ENCODE measurements at places on chromosomes 12 and 14.

DNA sequence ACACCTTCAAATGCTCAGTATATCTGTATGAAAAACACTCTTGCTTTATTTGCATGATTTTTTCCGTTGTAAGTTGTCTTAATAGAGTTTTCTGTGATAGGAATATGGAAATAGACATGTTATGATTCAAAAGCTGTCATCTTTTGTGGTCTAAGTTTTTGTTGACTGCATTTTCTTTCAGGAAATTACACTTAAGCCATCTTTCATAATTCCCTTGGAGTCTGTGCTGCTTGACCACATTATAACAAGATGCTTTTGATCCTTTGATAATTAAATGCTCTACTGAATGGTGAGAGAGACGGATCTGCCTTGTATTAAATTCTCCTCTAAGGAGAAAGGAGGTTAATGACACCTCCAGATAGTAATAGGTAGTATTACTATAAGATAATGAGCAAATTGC, 272.8 kb upstream of the DAAM1 start:
- no peak for DNase-seq

- no peak for DNase-seq
Observed at GRCh38 chr14:60242429-60242828, 6.6 kb upstream of the PPM1A start.

DNA sequence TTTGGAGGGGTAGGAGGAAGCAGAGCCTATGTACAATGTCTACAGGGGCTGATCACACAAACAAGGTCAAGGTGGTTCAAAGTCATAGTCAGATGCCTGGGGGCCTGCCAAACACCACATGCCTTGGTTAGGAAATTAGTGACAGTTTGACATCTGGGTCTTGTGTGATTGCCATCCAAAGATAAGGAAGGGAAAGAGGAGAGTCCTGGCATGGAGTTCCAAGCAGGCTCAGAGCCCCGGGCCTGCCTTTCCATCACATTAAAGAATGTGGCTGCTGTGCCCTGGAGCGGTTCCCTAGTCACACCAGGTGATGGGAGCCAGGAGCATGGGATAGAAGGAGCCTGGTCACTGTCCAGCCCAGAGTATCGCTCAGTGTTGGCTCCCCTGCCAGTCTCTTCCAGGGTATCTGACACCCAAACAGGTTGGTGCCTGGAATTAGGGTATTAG, 53.6 kb upstream of the BCL2L14 start:
- no peak for DNase-seq

DNA sequence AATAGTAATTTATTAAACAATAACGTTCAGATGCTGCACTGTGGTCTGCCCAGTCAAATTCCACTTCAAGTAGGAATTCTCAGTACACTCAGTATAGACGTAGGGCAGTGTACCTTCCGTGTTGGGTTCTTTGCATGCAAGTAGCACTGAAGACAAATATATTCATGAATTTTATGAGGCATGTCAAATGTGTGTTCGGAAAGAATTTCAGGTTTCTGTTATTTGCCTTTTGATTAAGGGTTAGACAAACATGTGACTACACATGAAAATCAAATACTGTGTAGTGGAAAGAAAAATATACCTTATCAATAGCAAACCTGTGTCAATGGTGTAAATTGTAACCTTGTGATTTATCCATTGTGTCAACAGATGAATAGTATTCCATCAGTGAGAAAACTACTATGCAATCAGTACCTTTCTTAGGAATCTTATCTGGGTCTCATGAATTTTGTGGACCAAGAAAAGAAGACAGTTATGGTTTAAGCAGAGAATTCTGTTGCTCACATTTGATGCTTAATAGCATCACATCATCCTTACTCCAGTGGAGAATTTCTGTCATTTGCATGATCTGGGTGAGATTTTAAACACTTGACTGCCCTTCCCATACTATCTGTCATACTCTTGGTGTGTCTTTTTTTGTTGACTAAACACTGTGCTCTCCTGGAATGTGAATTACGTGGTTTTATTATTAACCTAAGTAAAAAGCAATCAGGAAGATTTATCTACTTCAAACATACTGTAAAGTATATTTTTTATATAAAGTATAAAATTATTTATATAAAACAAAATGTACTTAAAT, 13.3 kb downstream of the TMEM260 start:
- DNase-seq = no peak

DNA sequence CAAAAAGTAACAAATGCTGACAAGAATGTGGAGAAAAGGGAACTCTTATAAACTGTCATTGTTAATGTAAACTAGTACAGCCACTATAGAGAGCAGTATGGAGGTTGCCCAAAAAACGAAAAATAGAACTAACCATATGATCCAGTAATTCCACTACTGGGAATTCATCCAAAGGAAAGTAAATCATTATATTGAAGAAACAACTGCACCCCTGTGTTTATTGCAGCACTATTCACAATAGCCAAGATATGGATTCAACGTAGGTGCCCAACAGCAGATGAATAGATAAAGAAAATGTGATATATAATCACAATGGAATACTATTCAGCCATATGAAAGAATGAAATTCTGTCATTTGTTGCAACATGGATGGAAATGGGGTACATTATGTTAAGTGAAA, 188.0 kb upstream of the E2F7 start:
- DNase-seq = no peak

DNA sequence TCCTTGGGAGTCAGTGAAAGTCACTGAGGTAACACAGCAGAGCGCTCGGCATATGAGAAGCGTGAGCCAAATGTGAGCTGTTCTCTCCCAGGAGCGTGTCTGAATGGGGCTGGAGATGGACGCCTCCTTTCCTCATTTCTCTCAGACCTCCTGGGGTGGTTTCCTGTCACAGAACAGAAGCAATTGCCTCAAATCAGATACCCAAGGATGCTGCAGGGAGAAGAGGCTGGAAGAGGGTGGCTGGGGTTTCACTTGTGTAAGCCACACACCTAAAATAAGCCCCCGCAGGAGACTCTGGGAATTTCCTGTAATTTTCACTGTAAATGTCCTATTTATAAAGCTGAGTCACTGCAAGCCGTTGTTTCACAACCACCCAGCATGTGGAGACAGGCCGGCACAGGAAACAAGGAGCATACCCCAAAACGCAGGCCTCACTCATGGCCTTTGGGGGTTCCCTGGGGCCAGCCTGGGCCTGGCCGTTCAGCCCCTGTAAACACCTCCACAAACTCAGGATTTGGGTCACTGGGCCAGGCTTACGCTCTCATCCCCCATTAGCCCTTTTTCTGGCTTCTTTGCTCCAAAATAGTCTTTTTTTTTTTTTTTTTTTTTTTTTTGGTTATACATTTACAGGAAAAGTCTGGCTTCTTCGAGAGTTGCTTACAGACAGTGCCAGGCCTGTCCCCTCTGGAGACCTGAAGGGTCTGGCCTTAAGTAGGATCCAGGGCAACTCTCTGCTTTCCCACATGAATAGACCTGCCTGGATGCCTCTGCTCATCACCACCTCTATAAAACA, 55.3 kb downstream of the VCPKMT start:
- no peak for DNase-seq

GRCh38 chr14:81529391-81529790, 4.3 kb downstream of the SEL1L start:
- DNase-seq = no peak

GRCh38 chr14:28879573-28879996, 113.0 kb downstream of the FOXG1 start:
- DNase-seq = no peak

- DNase-seq = no peak
Observed at GRCh38 chr12:1639538-1639937, 10.5 kb downstream of the WNT5B start.

- DNase-seq = no peak
Observed at GRCh38 chr12:110693731-110694130, 4.8 kb upstream of the HVCN1 start.

DNA sequence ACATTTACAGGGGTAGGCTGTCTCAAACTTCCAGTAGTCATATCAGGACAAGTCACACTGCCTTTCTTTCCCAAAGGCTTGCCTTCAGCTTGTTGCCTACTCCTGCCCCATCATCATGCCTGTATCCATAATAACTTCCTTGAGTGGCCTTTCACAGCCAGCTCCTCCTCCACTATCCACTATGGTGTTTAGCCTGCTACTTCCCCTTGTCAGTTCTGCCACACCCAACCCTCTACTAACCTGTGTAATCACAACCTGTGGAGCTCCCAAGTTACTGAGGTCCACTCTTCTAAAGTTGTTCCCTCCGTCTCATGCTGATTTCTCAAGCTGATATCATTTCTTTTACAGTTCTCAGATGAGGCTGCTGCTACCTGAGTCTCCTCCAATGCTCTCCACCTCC, 159.9 kb downstream of the BMP4 start:
- DNase-seq = no peak

GRCh38 chr14:75831952-75832351, 149.8 kb downstream of the TGFB3 start:
- DNase-seq = no peak

- no peak for DNase-seq
Observed at GRCh38 chr14:64970041-64970440, 2.1 kb downstream of the RAB15 start.

- DNase-seq = no peak
Observed at GRCh38 chr12:126474703-126475102, 1409.5 kb downstream of the AACS start.

- no peak for DNase-seq
Observed at GRCh38 chr12:81896771-81897170, 137.6 kb upstream of the PPFIA2 start.

DNA sequence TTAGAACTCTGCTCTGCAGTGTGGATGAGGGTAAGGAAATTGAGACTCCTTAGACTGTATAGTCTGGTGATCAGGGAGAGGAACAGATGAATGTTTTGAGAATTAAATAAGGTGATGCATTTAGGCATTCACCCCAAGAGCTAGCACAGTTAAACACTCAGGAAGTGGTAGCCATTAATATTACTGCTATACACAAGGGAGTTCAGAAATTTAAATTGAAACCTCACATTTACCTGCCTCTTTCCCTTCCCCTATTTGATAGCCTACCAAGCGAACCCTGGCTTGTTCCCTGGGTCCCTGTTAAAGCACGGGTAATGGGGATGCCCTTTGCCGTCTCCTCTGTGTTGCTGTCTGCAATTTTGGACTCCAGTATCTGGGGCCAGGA, 18.2 kb downstream of the WNT5B start:
- no peak for DNase-seq

- DNase-seq = no peak
Observed at GRCh38 chr12:269191-269590, 6.6 kb upstream of the SLC6A13 start.

- DNase-seq = no peak
Observed at GRCh38 chr14:93343797-93344196, 3.2 kb upstream of the COX8C start.

- no peak for DNase-seq
Observed at GRCh38 chr12:9033265-9033887, 44.0 kb downstream of the KLRG1 start.

- no peak for DNase-seq
Observed at GRCh38 chr12:23133471-23133870, 508.5 kb downstream of the ETNK1 start.

DNA sequence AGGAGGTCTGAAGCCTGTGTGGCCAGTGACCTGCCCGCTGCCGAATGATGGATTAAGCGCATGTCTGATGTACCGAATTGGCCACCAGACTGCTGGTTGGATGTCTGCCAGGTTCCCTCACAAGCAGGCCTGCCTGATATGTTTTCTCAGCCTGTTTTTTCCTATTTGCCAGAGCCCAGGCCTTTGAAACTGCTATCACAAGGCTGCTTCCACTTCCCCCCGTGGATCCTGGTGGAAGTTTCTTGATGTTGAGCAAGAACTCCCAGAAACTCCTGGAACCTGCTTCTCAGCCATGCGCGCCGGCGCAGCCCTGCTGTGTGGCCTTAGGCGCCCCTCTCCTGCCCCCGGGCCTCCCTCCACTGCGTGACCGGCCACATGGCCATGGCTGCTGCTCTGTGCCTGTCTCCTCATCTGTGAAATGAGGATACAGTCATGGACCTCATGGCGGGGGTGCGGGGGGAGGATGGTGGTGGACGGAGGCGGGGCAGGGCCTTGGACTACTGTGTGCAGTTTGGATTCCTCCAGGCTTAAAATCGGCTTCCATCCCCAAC, 56.6 kb downstream of the CALM1 start:
- DNase-seq = no peak

DNA sequence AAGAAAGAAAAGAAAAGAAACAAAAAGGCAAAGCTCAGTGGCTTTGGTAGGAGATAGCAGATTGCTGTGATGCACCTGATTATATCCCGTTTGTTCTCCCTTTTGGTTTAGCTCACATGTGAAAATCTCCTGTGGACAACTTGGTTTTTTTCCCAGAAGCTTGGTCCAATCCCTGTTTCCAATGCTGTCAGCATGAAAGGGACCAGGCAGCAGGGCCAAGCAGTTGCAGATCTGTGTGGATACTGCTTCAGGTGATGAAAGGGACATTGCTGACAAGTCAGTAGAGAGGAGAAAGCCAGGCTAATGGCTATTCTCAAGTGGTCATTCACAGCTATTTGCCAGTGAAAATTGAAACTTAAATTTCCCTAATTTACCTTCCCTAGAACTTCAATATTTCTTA, 18.8 kb upstream of the SLCO1A2 start:
- no peak for DNase-seq

- DNase-seq = no peak
Observed at GRCh38 chr14:32480337-32480736, 151.2 kb downstream of the AKAP6 start.

DNA sequence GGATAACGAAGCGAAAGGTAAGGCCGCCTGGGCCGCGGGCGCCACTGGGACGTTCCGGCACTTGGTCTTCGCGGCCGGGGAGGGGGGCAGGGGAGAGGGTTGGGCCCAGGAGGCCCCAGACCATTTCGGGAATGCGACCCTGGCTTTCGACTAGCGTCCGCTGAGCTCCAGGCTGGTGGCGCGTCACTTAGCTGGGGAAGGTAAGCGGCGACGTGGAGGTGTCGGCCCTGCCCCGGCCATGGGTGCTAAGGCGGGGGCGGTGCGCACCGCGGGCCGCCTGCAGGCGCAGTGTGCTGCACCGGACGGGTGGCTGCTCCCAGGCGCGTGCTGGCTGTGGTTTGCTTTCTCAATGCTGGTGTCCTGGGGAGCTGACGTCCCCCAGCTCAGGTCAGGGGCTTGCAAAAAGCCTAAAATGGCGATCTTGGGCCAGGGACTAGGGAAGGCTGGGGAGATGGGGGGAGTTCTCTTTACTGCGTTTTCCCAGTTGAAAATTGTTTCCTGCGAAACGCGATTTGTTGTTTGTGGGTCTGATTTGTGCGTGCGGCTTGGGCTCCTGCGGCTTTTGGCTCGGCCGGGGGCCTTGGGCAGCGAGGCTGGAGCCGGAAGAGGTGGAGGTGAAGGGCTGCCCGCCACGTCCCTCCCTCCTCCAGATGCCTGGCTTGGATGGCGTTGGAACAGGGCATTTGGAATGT, 1.2 kb downstream of the HOXC10 start:
- no peak for DNase-seq
